Activated CD8-positive, alpha-beta memory T cell treated with anti-CD3 and anti-CD28 coated beads, Interleukin-2, amount 50 U/mL, for 48 hours (primary cell): ENCODE measurements at places on chromosomes 5 and 9.

DNA sequence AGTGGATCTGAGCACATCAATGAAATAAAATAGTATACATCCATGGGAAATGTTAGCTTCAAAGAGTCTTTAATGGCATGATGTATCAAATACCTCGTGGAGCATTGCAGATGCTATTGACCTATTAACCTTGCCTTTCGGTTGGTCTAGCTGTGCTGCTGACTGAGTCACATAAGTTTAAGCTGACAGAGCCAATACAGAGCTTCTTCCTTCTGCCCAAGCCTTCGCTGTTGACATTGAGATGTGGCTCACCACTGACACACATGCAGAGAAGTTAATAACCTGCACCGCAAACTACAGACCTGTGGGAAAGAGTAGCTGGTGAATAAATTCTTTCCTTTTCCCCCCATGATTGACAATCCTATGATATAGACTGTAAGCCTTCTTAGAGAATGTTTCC is 78.2 kb downstream of the LURAP1L start:
- DNase-seq = no peak

DNA sequence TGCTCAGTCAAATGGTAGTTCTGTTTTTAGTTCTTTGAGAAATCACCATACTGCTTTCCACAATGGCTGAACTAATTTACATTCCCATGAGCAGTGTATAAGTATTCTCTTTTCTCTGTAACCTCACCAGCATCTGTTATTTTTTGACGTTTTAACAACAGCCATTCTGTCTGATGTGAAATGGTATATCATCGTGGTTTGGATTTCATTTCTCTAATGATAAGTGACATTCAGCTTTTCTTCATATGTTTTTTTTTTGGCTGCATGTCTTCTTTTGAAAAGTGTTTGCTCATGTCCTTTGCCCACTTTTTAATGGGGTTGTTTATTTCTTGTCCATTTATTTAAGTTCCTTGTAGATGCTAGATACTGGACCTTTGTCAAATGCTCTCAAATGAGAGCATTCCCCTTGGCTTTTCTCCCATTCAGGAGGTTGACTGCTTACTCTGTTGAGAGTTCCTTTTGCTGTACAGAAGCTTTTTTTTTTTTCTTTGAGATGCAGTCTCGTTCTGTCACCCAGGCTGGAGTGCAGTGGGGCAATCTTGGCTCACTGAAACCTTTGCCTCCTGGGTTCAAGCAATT is 58.7 kb upstream of the RGMB start:
- DNase-seq = no peak

DNA sequence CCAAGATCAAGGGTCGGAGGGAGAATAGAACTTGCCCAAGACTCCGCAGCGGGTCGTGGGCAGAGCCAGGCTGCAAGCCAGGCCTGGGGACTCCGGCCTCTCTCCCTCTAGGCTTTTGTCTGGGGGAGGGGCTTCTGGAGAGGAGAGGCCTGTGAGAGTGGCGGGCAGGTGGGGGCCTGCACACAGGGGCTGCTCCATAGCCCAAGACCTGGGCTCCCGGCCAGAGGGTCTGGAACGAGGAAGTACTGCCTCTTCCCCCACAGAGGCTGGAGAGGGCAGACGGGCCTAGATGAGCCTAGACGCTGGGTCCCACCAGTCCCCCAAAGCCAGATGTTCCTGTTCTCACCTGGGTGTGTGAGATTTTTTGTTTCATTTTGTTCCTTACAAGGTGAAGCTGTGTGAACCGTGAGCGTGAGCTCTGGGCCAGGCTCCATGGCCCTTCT is 5.2 kb upstream of the ST6GALNAC6 start:
- no peak for DNase-seq

GRCh38 chr9:87684627-87685219 is 41.2 kb upstream of the CTSL start:
- no peak for DNase-seq

DNA sequence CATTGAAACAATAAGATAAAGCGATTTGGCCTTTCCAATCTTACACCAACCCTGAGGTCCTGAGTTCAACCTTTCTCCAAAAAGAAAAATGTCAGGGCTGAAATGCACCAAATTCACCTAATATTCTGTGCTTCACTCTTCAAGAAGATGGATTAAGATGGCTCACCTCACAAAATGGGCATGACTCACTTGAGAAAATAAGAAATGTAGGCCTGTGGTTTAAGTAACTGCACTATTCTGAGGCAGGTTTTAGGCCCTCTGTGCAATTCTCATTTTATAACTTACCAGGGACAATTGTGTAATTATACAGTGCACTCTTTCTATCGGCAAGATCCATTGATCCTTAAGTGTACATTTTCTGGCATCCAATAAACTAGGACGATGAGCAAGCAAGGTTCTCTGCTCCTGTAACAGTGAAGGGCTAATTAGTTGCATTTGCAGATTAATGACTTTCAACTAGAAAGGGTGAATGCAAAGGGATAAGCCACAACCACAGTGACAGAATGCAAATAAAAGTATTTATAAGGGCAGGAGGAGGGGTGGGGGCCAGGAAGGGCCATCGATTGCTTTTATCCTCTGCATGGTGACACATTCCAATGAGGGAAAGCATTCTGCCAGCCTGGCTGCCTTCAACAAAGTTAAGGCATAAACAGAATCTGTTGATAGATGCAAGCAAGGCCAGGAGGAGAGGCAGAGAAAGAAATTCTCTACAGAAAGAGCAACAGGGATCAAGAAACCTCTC is 214.5 kb downstream of the CAAP1 start:
- DNase-seq = no peak

GRCh38 chr5:165349735-165350134 is 1844.3 kb downstream of the MAT2B start:
- no peak for DNase-seq

- no peak for DNase-seq
Observed at GRCh38 chr5:169609716-169610115, 26.1 kb downstream of the SPDL1 start.

GRCh38 chr9:124505006-124505900 is 1.9 kb downstream of the NR5A1 start:
- DNase-seq = no peak

DNA sequence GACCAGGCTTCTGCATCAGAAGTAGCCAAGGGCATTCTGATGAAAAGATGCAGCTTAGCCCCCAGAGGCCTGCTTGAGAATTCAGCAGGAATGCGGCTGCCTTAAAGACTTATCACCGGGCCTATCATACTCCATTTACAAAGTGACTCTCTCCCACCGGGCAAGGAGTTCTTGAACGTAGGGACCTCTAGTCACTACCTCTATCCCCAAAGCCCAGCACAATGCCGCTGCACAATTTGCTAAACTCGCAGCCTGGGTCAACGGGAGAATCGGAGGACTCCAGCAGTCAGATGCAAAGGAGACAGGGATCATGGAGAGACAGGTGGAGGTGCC is 661 bp downstream of the PDCL start:
- no peak for DNase-seq

DNA sequence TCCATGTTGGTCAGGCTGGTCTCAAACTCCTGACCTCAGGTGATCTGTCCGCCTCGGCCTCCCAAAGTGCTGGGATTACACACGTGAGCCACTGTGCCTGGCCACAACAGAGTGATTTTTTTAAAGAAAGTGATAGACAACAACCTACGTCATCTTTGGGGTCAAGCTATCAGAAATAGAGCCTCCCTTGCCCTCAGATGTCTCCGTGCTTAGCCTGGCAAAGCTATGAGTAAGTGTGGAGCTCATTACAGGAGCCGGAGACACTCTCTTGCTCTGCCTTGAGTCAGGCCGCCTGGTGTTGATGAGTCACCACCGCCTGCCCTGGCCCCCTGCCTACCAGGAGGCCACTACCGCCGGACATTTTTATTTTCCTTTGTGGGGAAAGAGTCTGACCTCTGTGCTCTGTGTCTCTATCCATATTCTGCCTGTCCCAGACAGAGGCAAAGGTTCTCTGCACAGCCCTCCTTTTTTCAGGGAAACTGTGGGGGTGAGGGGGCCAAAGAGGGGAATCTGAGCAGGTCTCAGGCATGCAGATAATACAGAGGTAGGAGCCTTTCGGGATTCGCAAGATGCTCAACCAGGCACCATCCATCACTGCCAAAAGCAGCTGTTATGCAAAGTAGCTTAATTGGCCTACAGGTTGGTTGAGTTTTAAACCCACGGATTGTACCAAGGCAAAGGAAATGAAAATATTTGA is 123.7 kb upstream of the CPEB4 start:
- DNase-seq = no peak

DNA sequence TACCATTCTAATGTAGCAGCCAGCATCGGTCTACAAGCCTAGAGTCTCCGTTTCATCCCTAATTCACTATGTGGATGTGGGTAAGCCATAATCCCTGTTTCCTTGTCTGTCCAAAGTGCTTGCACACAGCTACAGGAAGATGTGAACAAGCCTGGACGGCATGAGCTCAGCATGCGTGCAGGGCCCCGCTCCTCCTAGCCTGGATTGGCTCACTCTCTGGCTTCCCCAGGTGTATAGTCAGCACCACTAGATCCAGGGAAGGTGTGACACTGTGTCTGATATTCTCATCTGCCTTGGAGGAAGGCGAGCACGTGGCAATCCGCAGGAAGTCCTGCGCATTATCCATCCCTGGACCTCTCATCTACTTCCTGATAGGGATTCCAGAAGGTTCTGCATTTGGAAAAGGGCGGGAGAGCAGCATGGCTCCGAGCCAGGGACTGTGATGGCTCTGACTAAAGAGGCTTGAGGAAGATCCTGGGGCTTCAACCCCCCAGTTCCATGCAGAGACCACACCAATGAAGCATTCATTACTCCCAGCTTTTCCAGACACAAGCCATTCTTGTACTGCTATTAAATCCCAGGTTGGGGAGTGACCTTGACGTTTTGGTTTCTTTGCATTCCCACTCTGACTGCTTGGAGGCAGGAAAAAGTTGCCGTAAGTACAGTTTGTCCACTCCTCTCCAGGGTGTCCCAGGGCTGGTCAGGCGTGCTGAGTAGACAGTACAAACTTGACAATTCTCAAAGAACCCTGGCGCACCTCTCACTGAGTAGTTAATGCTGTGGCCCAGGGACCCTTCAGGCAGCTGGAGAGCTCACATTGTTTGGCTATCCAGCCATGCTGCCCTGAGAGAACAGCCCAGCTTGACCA is 65.6 kb downstream of the PSD2 start:
- no peak for DNase-seq

DNA sequence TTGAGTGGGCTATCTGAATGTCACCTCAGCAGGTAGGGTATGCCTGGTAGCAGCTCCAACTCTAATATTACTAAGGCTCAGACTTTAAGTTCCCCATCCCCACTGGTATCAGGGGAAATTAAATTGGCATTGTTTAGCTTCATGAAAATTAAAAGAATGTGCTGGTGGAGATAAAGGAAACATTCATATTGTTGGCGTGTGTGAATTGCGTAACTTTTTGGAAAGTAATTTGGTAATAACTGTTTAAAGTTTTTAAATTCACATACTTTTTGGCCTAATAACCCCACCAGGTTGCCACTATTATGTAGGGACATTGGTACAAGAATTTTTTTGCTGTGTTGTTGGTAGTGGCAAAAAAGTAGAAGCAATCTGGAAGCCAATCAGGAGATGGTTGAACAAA is 29.4 kb downstream of the TNPO1 start:
- DNase-seq = no peak

DNA sequence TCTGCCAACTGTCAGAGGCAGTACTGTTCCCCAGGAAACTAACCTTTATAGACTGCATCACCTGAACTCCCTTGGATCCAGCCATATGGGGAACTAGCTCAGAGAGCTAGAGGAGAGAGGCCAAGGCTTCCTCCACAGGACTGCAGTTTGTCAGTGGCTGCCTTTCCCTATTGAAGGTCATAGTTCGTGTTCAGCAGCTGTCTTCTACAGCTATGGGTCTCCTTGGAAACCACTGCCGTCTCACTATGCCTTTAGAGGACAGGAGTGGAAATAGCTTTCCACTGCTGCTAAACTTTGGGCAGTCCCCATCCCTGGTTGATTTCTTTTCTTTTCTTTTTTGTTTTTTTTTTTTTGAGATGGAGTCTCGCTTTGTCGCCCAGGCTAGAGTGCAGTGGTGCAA is 4.4 kb upstream of the SLIT3 start:
- no peak for DNase-seq

- no peak for DNase-seq
Observed at GRCh38 chr9:94770334-94770733, 43.8 kb downstream of the AOPEP start.

DNA sequence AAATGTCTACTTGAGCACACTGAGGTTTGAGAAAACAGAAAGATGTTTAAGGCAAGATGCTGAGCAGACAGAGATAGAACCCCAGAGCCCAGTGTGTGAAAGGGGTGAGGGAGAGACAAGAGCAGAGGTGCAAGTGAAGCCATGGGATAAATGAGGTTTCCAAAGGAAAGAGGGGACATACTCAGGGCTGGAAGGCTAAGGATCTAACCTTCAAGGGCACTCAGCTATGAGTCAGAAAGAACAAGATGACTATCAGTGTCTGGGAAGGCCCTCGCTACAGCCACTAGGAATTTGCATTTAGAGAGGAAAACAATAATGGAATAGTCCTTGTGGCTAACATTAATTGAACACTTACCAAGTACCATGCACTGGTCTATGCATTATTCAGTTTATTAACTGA is 113.7 kb downstream of the HTR4 start:
- no peak for DNase-seq

DNA sequence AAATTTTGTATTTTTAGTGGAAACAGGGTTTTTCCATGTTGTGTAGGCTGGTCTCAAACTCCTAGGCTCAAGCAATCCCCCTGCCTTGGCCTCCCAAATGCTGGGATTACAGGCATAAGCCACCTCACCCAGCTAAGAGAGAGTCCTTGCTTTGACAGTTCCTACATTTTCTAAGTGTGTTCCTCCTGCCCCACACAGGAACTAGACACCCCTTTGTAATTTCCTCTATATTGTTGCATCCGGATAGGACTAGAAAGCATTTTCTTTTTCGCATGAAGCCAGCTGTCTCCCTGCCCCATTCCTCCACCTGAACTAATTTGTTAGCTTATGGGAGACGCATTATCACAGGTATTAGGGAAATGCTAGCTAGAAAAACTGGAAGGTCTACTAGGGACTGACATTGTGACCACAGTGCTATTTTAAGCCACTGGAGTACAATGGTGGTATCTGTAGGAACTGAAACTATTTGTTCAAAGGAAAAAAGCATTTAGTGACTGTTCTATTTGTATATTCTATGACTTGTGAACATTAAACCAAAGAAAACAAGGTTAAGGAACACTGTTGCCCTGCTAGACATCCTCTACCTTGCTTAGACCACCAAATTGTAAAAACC is 214.1 kb downstream of the SMARCA2 start:
- no peak for DNase-seq
